Effector CD4-positive, alpha-beta T cell (primary cell): ENCODE measurements at places on chromosomes 7 and 10.

GRCh38 chr10:80518143-80518806 lies 19.4 kb upstream of the SH2D4B start:
- DNase-seq: no peak

- no peak for DNase-seq
Observed at GRCh38 chr10:5614155-5614721, 52.2 kb downstream of the ASB13 start.

DNA sequence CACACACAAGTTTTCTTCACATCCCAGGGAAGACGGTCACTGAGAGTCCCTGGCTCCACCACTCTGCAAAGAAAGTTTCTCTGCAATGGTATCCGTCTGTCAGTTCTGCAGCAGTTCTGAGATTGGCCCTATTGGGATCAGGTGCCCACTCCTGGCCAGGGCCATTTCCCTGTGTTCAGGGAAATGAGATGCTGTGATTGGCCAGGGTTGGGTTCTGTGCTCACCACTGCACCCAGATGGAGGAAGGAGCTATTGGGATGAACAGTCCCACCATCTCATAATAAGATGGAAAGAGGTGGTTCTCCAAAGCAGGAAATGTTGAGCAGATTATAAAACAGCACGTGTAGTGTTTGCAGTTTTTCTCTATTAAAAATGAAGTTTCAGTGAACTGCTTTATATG lies 13.3 kb upstream of the PIP4K2A start:
- DNase-seq: no peak

GRCh38 chr10:28839600-28840007 lies 162.3 kb downstream of the BAMBI start:
- no peak for DNase-seq

DNA sequence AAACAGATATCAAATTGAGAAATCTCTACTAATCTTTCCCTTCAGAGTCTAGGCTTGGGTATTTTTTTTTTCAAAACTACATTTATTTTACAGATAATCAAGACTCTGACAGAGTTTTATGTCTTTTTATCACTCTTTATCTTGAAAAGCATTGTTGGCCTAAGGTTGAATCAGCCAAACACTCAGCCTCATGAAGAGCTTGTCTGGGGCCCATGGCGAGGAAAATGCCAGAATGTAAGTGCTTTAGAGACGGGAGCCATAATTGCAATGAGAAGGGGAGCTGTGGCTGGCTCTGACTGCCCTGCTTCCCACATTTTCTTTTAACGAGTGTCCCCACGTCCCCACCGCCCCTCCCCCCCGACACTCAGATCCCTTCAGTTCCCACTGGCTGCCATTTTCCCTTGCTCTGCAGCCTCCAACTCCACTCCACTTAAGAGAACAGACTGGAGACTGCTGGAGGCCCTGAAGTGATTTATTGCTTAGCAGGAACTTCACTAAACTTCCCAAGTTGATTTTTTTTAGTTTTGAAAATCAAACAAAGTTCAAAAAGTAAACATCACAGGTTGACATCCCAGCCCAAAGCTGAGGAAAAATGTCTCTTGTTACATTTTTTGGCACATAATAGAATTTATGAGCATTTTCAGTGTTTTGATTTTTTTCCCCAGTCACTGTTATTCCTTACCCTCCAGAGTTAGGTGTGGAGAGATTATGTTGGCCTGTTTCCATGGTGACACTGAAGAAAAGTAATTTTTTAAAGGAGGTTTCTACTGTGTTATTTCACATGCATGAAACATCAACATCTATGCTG lies 637.5 kb upstream of the GALNT17 start:
- DNase-seq: no peak

GRCh38 chr7:79282882-79283602 lies 170.4 kb downstream of the MAGI2 start:
- DNase-seq: no peak

DNA sequence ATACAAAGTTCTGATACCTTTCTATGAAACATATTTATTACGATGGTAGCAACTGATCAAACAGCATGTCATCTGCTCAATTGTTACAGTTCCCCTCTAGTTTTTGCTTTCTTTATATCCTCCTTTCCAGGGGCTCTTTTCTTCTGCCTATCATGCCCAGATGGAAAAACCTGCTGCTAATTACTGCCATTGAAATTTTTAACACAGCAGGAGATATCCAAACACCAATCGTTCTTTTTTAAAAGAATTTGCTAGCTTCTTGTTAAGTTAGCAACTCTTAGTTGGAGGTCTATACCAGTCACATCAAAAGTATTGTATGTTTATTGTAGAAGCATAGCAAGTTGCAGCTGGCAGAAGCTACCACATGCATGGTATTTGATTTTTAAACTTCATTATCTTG lies 768.5 kb downstream of the NXPH1 start:
- no peak for DNase-seq

DNA sequence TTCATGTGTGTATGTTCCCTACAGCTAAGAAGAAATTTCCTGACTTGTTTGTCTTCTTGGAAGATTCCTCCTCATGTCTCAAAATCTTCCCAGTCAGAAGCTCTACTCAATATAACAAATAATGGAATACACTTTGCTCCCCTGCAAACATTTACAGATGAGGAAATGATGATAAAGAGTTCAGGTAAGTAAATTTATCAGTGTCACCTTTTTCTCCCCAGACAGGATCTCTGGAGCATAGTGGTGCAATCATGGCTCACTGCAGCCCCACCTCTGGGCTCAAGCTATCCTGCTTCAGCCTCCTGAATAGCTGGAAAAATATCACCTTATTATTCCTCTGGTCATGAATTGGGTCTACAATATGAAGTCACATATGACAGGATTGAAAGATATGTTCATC lies 25.5 kb downstream of the ACADSB start:
- DNase-seq: no peak

- DNase-seq: no peak
Observed at GRCh38 chr7:92794831-92795230, 41.5 kb downstream of the CDK6 start.
